ENCODE measurements at places on chromosomes 11 and 22.
A peak's percentile ranks its signal among the peaks of the same experiment; 100 is the strongest.

DNA sequence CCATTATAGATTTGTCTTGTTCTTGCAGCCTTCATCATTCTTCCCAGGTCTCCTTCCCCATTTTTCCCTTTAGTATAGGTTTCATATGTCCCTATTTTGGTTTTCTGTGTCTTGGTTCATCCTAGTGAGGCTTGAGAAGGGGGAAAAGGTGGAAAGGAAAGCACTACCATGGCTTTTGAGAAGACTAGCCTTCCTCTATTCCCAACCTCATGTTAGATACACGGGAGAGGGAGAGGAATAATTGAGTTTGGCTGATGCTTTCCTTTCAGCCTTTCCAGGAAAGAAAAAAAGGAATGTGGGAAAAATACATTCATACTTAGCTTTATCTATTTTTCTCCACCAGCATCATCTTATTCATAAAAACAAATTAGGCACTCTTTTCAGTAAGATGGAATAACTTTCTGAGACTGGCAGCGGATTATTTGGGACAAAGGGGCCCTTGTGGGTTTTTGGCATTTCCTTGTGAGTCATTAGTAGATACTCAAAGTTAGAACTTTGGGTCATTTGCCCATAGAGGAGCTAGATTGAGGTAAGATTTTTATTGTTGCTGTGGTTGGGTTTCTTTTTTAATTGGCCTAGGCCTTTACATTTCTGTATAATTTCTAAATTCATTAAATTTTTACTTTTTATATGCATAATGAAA, 23.8 kb downstream of the CAPRIN1 start:
- DNase-seq, result peak; percentile 85

- DNase-seq, result no peak
These were observed 3.2 kb downstream of the CHRM1 start for GRCh38 chr11:62917906-62918502.

- DNase-seq, result peak; percentile 86
These were observed 151.7 kb downstream of the SWAP70 start for GRCh38 chr11:9815486-9816136.

DNA sequence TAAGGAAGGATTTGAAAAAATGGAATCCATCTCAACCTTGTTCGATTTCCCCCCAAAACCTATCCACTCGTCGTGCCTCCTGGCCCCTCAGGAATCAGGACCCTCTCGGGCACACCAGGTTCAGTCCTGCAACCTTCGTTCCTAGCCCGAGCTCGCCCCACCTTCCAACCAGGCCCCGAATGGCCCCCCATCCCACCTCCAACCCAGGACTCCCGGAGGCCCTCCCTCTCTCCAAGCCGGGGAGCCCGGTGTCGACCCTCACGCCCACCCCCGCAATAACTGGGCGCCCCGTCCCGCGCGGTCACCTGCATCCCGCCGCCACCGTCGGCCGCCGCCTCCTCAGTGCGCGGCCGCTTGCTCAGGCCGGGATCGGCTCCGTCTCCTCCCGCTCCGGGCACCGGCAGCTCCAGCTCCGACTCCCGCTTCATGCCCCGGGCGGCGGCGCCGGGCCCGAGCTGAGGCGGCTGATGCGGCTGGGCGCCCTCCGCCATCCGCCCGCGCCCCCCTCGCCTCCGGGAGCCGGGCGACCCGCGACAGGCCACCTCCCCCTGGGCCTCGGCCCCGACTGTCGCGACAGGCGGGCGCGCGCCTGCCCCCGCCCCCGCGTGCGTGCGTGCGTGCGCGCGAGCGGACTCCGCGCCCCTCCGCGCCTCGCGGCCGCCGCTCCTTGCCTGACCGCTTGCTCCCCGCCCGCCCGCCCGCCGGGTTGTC, 534 bp downstream of the RBFOX2 start:
- DNase-seq, result no peak

GRCh38 chr22:36452250-36452977, 29.0 kb downstream of the TXN2 start:
- DNase-seq, result no peak

GRCh38 chr11:43278193-43278956, 33.4 kb upstream of the API5 start:
- peak; percentile 31 for DNase-seq

- DNase-seq, result no peak
These were observed 24.2 kb downstream of the UBE2L3 start for GRCh38 chr22:21591695-21592094.

DNA sequence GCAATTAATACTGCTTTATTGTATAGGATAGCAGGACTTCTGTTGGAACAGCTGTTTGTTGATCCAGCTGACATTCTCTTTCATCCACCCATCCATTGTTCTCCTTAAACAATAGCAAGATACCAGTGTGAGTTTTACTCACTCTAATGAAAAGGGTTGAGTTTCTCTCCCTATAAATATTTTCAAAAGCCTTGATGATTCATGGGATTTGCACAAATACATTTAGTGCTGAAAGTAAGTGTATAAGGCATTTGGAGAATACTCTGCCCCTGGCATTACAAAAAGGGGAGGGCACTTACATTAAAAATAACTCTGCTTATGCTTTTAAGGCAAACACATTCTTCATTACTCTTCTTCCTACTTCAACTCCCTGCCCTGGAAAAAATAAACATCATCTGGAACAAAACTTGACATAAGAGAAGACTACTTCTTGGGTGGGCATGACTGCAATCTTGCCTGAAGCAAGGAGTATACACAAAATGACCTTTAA, 634.9 kb downstream of the METTL15 start:
- peak; percentile 62 for DNase-seq

- DNase-seq, result no peak
These were observed 35.7 kb upstream of the POLA2 start for GRCh38 chr11:65226103-65226442.

- DNase-seq, result no peak
These were observed 66.1 kb downstream of the NFAM1 start for GRCh38 chr22:42365942-42366695.

DNA sequence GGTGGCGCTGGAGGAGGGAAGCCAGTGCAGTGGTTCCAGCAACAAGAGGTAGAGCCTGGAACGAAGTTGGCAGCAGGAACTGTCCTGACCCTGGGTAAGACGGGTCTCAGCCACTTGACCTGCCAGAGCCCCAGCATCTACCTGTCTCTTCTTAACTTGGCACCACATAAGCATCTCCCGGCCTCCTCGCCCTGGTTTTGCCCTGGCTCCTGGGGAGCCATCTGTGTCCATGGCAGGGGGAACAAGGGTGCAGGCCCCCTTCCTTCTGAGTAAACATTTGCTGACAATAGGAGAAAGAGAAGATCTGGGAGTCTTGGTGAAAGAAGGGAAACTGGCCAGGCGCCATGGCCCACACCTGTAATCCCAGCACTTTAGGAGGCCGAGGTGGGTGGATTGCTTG, 12.8 kb downstream of the P2RY2 start:
- DNase-seq, result no peak

DNA sequence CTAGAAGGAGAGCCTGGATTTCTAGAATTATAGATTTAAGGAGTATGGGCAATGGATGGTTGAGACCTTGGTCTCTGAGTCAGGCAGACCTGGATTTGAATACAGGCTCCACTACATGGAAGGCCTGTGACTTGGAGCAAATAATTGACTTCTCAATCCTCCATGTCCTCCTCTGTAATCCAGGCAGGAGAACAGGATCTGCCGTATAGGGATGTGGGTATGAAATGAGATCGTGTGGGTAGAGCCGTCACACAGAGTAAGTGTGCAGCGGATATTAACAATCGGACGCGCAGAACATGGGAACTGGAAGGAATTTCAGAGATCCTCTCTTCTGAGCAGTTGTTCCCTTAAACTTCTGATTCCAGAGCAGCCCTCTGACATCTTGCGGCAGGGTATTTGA, 11.5 kb upstream of the TMPRSS13 start:
- DNase-seq, result no peak

GRCh38 chr11:3143136-3143880, 21.8 kb downstream of the OSBPL5 start:
- no peak for DNase-seq

DNA sequence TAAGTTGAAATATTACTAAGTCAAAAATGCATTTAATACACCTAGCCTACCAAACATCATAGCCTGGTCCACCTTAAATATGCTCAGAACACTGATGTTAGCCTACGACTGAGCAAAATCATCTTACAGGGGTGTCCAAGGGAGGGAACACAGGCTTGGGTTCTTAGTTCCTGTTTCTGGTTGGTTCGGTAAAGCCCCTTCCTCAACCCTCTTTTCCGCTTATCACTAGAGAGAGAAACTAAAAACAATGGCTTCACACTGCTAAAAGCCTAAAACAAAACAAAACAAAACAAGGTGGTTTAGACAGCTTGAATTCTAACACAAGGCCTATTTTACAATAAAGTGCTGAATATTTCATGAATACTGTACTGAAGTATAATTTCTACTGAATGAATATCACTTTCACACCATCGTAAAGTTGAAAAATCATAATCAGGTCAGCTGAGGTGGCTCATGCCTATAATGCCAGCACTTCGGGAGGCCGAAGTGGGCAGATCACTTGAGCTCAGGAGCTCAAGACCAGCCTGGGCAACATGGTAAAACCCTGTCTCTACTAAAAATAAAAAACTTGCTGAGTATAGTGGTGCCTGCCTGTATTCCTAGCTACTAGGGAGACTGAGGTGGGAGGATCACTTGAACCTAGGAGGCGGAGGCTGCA, 118.0 kb downstream of the SIK3 start:
- no peak for DNase-seq

DNA sequence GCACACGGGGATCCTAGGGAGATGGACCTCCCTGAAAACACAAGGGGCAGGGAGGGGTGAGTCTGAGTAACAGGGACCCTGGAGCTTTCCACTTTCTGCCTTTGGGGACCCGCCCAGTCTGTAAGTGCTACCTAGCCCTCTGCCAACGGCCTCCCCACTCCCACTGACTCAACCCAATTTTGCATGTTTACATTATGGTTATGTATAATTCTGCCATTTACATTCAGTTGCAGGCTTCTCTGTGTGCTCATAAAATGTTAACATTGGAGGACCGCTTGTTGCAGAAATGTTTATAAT, 105.8 kb downstream of the DSCAML1 start:
- no peak for DNase-seq

DNA sequence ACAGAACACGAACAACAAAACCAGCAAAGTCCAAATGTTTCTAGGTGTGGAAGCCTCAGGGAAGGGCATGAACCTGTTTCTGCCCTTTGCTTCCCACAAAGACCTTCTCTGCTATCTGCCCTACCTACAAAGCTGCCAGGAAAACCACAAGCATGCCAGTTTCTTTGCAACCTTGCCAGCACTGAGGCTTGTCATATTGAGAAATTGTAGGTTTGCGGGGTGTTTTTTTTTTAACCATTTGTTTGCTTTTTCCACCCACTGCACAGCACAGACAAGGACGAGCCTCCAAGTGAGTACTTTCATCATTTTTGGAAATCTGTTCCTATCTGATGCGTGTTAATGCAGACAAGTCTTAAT, 12.8 kb downstream of the PARVG start:
- DNase-seq, result no peak

DNA sequence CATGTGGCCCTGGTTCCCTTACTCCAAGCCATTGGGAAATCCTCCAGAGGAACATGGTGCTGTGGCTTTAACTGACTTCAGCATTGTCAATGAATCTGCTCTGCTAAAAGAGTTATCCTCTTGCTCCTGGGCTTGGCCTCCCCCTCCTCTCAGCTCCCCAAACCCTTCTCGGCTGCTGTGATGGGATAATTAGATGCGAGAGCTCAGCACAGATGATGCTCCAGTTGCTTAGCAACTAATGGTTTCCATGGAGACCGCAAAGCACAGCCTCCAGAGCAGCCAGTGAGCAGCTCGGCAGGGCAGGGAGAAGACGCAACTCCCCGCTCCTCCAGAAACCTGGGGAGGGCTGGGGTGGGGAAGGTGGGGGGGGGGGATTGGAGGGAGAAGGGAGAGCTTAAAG, 2.8 kb upstream of the UPK2 start:
- DNase-seq, result no peak

GRCh38 chr11:84673753-84674152, 953.4 kb downstream of the DLG2 start:
- peak; percentile 1 for DNase-seq

GRCh38 chr11:67146516-67147226, 27.6 kb downstream of the KDM2A start:
- DNase-seq, result no peak

GRCh38 chr22:50010676-50011446, 1.7 kb downstream of the IL17REL start:
- DNase-seq, result no peak

GRCh38 chr11:77401486-77402217, 72.2 kb downstream of the PAK1 start:
- DNase-seq, result no peak

DNA sequence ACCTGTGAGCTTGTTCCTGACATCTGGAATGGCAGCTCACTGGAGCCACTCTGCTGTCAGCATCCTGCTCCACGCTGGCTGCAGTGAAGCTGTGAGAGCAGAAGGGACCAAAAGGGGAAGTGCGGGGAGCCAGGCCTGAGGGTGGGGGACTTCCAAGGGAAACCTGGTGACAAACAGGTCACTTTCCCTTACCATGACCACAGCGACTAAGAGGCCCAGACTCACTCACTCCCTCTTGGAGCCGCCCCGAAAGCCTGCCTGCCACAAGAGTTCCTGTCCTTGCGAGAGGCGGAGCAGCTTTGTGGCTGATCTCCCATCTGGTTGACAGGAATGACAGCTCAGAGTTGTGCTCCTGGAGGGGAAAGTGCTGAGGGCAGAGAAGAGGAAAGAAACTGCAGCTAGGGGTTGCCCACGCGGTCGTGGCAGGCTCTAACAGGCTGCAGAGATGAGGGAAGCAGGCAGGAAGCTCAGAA, 183.8 kb upstream of the NTM start:
- DNase-seq, result no peak

DNA sequence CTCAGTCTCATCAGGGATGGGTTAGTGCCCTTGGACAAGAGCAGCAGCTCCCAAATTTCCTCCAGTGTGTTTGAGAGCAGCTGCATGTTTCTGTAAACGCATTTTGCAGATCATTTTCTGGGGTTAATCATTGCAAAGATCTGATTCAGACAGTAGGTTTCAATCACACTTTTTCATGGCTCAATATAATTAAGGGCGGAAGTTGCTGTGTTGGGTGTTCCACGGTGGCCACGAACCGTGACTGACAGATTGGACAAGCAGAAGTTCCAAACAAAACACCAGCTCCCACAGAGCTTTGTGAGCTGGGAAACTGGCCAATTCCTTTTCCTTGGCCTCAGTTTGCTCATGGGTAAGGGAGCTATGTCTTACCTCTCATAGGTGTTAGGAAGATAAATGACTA, 8.4 kb upstream of the RASSF10 start:
- no peak for DNase-seq

- no peak for DNase-seq
These were observed 12.5 kb upstream of the LRRC10B start for GRCh38 chr11:61495801-61496601.

DNA sequence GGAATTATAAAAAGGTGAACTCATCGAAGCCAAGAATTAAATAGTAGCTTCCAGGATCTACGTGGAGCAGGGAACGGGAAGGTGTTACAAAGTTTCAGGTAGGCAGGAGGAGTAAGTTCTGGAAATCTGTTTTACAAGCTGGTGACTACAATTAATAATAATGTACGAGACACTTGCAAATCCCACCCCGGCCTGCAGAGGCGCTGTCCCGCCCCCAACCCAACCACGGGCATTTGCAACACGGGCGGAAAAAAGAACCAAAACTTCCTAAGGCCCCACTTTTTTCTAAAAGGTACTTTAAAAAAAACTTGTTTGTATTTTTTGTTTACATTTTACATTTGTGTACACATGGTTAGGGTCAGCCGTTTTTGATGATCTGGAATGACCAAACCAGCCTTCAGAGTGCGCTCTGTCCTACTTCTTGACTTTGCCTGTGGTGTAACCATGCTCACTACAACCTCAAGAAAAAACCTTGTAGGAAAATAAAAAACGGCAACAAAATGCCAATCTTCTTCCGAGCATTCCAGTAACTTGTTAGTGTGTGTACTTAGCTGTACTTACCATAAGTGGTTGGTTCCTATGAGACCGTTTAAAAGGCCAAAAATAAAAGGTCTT, 449.6 kb upstream of the B3GAT1 start:
- DNase-seq, result no peak

Data from EL (cell line).